ENCODE measurements at places on chromosomes 1 and 21.

DNA sequence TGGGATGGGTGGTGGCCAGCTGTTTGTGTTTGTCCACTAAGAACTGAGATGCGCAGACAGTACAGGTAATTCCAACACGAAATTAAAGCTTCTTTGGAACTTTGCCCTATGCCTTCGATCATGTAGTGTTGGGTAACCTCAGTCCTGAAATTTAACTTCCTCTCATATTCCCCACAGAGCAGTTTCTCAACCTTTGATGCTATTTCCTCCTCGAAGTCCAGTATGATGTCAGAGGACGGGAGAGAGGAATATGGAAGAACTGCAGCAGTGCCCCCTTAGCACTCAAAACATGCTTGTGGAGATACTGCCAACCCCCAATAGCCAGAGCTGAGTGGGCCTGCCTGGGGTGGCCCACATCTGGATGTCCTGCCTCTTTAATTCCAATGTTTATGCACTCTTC, 3.6 kb downstream of the LPAR3 start:
- no peak for DNase-seq

DNA sequence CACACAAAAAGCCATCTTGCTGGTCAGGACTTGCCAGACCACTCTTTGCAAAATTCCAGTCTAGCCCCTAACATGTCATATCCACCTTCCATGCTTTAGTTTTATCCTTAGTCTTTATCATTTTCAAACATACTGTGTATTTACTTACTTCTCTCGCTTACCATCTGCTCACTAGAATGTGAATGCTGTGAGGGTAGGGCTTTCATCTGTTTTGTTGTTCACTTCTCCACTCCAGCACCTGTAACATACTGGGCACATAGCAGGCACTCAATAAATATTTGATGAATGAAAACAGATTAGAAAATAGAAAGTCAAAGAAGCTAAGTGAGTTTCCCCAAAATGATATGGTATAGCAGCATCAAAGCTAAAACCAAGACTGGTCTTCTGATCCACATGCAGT, 79.9 kb downstream of the OLFML2B start:
- DNase-seq, result no peak

DNA sequence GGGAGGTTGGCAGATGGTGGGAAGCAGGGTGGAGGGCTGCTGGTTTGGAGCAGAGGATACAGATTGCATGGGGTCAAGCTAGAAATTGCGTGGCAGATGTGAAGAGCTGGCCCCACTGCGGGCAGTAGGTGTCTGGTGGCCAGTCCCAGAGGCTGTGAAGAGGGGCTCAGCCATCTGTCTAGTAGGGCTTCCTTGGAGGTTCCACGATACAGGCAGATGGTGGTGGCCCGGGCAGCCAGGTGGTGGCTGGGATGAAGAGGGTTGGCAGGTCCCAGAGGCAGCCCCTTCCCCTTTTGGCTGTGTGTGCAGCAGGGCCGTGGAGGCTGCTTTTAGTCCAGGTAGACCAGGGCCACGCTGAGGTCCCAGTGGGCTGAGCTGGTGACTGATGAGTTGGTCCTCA, 16.6 kb downstream of the PSEN2 start:
- DNase-seq, result no peak

- no peak for DNase-seq
These were observed 251.8 kb downstream of the RYR2 start for GRCh38 chr1:237293804-237294203.

DNA sequence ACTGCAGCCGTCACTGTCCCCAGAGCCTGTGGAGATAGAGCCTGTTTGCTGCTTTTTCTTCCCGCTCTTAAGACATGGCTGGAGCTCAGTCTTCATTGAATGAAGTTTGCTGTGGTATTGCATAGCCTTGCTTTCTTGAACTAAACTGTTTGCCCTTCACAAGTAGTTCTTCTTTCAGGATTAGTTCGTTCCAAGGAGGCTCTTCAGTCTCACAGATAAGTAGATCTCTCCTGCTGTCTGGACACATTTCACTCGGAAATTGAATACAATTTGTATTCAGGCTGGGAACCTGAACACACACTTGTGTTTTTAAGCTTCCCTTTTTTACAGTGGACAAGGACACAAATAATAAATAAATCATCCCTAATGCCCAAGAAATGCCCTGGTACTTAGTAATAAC, 34.7 kb downstream of the IFNAR1 start:
- no peak for DNase-seq

DNA sequence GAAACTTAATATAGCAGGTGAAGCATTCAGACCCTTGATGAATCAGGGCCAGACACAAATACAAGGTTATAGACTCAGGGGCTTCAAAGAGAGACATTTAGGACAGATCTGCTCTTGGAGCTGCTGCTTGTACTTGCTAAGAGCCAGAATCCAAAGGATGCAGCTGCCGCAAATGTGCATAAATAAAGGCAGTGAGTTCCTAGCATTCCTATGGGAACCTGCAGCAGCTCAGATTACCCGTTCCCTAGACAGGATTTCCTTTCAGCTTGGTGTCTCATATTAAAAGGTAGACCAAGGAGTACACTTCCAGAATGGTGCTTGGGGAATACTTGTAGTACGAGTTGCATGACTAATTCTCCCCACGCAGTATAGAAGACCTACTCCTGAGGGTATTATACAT, 9.7 kb upstream of the LRRC53 start:
- DNase-seq, result no peak

- no peak for DNase-seq
These were observed 206.5 kb downstream of the ZP4 start for GRCh38 chr1:237684236-237684635.

DNA sequence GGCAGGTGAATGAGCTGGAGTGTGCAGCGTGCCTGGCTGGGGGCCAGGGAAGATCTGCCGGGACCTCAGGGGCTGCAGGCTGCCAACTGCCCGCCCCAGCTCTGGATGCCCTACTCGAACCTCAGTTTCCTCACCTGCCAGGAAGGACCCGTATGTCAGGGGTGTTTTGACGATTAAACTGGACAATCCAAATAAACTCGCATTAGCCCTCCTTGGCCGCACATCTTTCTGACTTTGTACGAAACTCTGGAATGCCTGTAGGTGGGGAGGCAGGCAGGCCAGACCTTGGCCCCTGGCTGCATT, 8.3 kb upstream of the ZNF669 start:
- DNase-seq, result no peak

GRCh38 chr1:114340892-114341291, 170.1 kb downstream of the TRIM33 start:
- DNase-seq, result no peak

DNA sequence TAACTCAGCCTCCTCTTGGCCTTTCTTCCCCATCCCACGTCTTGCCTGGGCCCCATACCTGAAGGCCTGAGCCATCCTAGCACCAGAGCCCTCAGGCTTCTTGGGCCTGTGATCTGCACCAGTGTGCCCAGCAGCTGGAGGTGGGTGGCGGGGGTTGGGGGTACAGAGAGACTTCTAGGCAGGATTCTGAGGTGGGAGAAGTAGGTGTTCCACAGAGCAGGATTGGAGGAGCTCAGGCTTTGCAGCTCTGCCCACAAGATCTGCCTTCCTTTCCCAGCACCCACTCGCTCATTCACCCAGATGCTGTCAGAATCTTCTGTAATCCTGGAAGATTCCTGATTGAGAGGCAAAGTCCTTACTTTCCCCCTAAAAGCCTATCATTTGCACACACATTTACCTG, 10.0 kb upstream of the GJB5 start:
- DNase-seq, result no peak
